ENCODE measurements at places on chromosomes 3 and 15.

GRCh38 chr3:143152043-143152442, 32.5 kb downstream of the CHST2 start:
- DNase-seq = no peak

- no peak for DNase-seq
Measured at GRCh38 chr3:44208086-44208485, 33.6 kb upstream of the TOPAZ1 start.

- no peak for DNase-seq
Measured at GRCh38 chr3:182609575-182610156, 183.6 kb upstream of the ATP11B start.

DNA sequence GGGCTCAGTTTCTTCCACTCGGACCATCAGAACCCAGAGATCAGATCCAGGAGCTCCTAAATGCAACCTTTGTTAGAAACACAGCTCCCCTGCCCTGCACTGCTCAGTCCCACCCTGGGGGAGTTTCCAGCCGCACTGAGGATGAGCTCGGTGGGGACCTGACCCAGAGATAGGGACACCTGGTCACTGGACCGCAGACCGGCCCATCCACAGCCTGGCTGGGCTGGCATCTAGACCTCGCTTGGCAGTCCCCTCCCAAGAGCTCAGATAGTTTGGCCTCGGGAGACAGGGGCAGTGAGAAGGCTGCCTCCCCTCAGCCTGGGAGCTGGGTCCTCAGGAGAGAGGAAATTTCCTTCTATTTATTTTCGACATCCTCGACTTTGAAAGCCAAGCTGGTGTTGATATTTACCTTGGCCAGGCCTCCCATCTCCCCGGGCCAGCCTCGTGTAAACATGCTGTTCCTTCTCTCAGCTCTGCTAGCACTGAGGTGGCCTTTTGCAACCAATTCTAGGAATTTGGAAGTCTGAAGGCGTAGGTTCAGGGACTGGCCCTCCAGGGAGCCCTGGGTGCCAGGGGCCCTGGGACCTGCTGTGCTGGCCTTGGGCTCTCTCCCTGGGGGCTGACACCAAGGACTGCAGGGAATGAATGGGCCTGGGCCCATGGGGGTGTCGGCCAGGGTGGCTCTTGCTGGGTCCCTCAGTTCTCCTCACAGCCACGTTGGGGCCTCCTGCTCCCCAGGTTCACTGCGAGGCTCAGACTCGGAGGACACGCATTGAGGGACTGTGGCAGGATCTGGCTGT, 90.1 kb downstream of the VGLL4 start:
- no peak for DNase-seq

GRCh38 chr3:123524981-123525380, 59.9 kb downstream of the HACD2 start:
- DNase-seq = no peak

GRCh38 chr3:194623449-194624290, 9.5 kb downstream of the TMEM44 start:
- DNase-seq = no peak

DNA sequence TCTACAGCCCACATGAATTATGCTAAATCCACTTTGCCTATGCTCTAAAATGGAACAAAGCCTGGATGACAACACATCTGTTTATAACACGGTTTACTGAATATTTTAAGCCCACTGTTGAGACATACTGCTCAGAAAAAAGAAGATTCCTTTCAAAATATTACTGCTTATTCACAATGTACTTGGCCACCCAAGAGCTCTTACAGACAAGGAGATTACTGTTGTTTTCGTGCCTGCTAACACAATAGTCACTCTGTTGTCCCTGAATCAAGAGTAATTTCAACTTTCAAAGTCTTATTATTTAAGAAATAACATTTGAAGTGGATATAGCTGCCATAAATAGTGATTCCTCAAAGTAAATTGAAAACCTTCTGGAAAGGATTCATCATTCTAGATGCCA, 70.9 kb downstream of the ANKRD28 start:
- DNase-seq = no peak

- DNase-seq = no peak
Measured at GRCh38 chr3:33144433-33144832, 30.6 kb downstream of the CRTAP start.

DNA sequence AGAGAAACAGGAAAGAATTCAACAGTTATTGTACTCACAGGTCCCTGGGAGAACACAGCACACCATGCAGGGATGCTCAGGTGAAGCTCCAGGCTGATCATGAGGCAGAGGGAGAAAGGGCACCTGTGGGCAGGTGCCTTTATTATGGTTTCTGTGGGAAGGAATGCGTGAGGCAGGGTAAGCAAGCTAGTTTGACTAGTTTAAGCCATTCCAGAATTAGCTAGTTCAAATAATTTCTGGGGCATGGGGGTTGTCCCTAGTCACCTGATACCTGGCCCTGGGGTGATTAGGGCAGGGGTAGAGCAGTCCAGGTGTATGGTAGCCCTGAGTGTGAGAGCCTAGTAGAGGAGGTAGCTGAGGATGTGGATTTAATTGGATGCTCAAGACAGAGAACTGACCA, 47.9 kb upstream of the DCLK3 start:
- DNase-seq = no peak

GRCh38 chr3:101144105-101144504, 150.9 kb upstream of the ABI3BP start:
- DNase-seq = no peak

DNA sequence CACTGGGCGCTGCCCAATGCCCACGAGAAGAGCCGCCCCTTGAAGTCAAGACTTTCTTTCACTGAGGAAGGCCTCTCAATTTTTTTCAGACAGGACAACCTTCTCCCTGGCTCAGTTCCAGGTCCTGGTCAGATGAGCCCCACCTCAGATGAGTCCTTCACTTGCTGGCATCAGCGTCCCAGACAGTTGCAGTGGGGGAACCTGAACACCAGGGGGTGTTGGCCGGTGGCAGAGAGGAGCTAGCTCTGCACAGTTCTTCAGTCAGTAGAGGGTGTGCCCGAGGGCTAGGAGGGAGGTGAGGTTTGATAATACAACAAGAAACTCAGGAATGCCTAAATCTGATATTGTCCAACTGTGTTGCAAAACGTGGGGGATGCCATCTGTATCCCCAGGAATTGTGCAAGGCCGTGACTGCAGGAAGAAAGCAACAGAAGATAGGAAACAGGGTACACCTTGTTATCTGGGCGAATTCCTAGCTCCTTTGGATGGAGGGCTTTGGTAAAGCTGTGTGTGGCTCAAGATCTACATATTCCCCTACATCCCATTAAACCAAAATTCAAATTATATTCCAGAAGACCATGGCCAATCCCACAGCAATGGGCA, 34.3 kb downstream of the CCR3 start:
- DNase-seq = peak; percentile 10

GRCh38 chr15:46918462-46919140, 798.7 kb upstream of the SEMA6D start:
- no peak for DNase-seq

DNA sequence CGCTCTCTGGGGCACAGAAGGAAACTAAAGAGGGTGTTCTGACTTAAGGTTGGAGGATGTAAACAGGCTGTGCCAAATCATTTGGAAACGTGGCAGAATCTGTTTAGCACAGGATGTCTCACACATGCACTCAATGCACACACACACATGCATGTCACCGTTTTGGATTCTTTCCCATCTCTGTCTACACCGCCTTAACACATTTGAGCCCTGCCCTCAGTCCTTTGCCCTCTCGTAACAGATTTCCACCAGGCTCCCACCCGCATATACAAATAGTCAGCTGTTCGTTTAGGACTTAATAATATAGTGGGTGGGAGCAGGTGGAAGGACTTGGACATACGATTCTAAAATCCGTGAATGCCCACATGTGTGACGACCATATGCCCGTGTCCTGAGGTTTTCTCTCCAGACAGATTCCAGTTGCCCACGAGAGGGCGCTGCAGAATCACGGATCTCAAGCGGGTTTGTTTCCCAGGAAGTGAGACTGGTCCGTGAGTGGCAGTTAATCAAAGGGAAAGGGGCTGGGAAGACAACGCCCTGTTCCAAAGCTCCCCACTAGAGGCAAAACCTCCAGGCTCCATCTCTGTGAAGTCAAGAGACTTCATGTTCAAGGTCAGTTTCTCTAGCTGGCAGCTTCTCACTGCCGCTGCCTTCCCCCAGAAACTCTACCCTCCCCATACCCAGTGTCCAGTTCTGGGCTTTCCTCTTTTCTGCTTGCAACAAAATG, 44.5 kb downstream of the NOX5 start:
- DNase-seq = no peak

DNA sequence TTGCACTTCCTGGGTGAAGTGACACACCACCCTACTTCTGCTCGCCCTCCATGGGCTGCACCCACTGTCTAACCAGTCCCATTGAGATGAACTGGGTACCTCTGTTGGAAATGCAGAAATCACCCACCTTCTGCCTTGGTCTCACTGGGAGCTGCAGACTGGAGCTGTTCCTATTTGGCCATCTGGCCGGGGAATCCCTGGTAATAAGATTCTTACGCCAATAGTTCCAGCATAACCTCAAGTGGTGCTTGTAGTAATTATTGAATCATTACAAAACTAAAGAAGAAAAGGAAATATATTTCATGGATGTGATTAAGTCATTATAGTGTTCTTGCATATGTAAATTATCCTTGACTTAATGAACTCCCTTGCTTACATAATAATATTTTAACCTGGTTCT, 841.9 kb downstream of the CADM2 start:
- no peak for DNase-seq

- no peak for DNase-seq
Measured at GRCh38 chr15:25664761-25665160, 198.4 kb downstream of the ATP10A start.

GRCh38 chr15:41782371-41783282, 8.3 kb downstream of the MAPKBP1 start:
- no peak for DNase-seq

DNA sequence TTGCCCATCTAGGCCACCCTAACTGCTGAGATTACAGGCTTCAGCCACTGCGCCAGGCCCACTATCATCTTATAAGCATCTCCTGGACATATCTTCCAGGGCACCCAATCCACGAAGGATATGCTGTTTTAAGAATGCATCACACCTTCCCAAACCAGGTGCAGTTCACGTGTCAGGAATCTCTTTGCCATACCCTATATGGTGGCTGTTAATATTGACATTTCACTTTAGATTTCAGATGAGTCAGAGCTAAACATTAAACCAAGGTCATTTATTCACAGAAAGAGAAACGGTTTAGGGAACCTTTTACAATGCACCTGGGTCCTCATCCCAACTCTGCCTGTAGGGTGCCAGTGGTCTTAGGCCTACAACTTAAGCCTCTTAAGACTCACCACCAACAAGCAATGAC, 85.7 kb downstream of the TBL1XR1 start:
- no peak for DNase-seq

- DNase-seq = no peak
Measured at GRCh38 chr15:34616613-34617012, 33.2 kb upstream of the GOLGA8B start.

DNA sequence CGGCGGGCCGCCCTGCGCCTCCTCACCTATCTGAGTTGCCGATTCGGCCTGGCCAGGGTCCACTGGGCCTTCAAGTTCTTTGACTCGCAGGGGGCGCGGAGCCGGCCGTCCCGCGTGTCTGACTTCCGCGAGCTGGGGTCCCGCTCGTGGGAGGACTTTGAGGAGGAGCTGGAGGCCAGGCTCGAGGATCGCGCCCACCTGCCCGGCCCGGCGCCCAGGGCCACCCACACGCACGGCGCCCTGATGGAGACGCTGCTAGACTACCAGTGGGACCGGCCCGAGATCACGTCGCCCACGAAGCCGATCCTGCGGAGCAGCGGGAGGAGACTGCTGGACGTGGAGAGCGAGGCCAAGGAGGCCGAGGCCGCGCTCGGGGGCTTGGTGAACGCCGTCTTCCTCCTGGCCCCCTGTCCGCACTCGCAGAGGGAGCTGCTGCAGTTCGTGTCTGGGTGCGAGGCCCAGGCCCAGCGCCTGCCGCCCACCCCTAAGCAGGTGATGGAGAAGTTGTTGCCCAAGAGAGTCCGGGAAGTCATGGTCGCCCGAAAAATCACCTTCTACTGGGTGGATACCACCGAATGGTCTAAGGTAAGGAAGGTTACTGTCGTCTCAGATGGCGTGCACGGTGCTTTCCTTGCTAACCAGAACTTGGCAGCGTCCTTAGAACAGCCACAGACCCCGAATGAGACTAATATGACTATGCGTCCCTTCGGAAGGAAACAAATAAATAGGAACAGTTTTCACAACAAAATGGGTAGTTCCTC, 567 bp downstream of the TICRR start:
- peak; percentile 22 for DNase-seq

- no peak for DNase-seq
Measured at GRCh38 chr15:77533578-77534430, 98.9 kb downstream of the LINGO1 start.

DNA sequence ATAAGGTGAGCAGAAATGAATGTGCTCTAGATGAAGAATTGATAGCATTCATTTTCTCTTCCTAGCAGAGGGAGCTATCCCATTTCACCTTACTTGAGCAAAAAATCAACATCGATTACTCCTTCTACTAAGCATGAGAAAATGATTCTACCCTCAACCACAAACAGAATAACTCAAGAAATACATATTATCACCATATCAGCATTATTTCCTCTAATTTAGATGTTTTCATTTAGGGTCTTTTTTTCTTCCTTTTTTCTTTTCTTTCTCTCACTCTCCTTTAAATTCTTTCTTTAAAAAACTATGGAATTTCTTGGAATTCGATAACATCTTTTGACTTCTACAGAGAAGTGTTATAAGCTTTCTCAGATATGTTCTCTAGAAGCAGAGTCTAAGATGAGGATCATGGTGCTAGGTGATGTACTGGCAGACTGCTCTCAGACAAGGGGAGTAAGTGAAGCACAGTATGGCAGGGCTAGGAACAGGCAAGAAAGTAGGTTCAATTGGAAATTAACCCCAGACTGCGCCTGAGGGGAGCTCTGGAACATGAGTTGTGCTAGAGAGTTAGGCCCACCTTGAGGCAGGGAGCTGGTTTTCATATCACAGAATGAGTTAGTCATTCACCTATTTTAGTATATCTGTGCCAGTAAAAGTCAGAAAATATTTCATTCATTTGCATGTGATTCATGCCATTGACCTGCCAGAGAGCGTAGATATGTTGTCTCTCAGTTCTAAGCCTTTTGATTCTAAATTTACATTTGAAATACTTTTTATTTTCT, 279.2 kb upstream of the KCNH8 start:
- DNase-seq = no peak

- no peak for DNase-seq
Measured at GRCh38 chr3:126135071-126135405, 45.3 kb downstream of the ALDH1L1 start.

- DNase-seq = no peak
Measured at GRCh38 chr15:43225201-43225949, 4.6 kb upstream of the EPB42 start.
